MCF 10A (cell line): ENCODE measurements at places on chromosomes 5 and 9.
A peak's percentile ranks its signal among the peaks of the same experiment; 100 is the strongest.

DNA sequence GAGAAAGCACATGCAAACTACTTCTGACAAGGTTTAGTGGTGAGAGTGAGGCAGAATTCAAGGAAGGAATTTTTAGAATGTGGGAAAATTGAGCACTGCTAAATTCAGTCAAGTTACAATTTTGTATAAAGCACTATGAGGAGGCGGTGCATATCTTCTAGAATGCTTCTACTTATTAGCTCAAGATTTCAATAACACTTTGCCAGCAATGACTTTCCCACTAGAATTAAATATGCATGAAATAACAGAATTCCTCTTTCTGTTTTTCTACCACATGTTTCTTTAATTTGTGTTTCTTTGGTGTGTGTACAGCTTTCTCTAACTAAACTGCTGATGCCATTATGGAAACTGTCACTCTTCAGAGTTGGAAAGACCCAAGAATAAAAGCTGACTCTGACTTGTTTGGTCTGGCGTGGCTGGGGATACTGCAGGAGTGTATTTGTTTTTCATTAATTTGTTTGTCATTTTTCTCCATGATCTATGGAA, 163.5 kb downstream of the ARSB start:
- no peak for DNase-seq

- peak; percentile 98 for DNase-seq
Measured at GRCh38 chr5:111680737-111681413, 76.1 kb downstream of the NREP start.

DNA sequence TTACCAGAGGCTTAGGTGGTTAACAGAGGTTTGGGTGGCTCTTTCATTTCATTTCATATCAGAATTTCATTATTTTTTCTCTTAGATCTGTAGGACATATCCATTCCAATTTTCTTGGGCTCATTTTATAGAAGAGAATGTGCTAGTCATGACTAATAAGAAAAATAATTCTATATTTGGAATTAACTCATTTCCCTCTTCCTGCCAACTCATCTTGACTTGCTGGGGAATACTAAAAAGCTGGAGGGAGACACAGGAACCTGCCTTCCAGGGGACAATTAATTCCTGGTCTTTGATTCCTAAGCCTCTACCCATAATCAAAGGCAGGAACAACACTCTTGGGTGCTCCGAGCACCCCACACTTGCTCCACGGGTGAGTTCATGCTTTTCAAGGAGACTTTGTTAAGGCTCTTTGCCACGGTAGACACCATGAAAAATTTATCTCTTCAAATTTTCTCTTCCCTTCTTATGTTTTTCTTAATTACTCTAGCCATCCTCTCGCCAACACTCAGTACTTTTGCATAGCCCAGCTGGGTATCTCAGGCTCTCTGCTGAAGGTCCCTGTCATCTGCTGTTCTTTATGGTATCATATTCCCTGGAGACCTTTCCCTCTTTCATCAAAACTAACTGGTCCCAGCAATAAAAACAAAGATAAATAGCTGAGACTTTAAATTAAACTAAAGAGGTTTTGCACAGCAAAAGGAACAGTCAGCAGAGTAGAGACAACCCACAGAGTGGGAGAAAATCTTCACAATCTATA, 273.9 kb downstream of the NPR3 start:
- peak; percentile 4 for DNase-seq

DNA sequence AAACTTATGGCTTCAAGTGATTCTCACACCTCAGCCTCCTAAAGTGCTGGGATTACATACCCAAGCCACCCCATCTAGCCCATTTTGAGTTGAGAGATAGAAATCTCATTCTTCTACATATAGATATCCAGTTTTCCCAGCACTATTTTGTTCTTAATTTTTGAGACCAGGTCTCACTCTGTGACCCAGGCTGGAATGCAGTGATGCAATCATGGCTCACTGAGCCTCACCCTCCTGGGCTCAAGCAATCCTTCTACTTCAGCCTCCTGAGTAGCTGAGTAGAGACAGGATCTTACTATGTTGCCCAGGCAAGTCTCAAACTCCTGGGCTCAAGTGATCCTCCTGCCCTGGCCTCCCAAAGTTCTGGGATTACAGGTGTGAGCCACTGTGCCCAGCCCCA, 60.9 kb upstream of the CTNNA1 start:
- peak; percentile 34 for DNase-seq

GRCh38 chr5:143893638-143894037, 81.7 kb downstream of the HMHB1 start:
- DNase-seq = peak; percentile 45

- DNase-seq = no peak
Measured at GRCh38 chr9:36937346-36937745, 96.7 kb downstream of the PAX5 start.

DNA sequence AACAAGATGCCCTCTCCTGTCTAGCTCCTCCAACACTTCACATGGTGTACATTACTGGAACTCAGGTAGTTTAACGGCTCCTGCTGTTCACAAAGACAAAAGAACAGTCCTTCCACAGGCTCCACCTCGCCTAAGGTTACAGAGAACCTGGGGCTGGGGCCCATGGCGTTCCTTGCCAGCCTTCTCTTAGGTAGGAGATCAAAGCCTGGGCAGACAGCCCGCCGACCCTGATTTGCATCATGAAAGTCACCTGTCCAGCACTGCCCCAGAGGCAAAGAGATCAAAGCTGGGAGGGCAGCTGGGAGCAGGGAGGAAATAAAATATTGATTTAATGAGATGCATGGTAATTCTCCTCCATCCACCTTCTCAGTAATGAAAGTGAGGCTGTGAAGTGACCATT, 115.0 kb upstream of the SLIT3 start:
- no peak for DNase-seq

DNA sequence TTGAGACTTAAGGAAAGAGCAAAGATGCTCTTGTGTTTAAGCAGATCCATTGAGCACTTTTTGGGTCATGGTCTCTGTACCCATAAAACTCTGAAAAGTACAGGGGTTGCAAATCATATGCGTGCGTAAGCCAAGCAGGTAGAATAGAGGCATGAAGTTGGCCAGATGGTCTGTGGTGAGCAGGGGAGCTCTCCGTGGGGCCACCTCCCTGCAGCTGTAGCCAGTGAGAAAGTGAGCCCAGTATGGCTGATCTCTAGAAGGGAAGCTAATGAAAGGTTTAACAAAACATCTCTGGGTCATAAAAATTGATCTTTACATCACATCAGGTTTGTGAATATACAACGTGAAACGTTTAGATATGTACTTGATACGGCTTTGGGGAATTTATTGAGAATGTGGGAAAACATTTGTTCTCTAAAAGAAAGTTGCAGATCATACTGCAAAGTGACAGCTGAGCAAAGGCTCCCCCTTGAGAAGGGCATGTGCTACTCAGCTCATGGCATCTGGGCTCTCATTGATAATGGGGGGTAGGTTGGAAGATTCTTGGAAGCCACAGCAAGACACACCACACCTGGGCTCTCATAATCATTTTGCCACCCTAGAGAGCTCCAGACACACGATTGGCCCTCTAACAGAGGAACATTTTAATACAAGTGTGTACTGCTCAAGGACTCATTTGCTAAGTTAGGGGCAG, 30.6 kb downstream of the SH3GL2 start:
- no peak for DNase-seq

DNA sequence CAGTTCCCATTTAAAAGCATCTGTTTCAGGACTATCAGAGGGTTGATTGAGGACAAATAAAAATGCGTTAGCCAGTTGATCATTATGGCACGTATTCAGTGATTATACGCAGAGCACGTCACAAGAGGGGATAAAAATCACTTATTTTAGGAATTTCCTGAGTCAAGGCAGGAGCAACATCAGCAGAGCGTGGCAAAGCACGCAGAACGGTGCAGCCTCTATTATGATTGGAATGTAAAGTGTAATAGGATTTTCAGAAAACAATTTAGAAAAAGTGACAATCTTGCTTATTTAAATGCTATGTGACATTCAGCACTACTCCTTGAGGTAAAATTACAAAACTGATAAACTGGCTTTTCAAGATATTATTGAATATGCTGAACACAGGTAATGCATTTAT, 413.6 kb upstream of the DAP start:
- DNase-seq = no peak

GRCh38 chr5:5326115-5326758, 96.2 kb upstream of the ICE1 start:
- DNase-seq = no peak

DNA sequence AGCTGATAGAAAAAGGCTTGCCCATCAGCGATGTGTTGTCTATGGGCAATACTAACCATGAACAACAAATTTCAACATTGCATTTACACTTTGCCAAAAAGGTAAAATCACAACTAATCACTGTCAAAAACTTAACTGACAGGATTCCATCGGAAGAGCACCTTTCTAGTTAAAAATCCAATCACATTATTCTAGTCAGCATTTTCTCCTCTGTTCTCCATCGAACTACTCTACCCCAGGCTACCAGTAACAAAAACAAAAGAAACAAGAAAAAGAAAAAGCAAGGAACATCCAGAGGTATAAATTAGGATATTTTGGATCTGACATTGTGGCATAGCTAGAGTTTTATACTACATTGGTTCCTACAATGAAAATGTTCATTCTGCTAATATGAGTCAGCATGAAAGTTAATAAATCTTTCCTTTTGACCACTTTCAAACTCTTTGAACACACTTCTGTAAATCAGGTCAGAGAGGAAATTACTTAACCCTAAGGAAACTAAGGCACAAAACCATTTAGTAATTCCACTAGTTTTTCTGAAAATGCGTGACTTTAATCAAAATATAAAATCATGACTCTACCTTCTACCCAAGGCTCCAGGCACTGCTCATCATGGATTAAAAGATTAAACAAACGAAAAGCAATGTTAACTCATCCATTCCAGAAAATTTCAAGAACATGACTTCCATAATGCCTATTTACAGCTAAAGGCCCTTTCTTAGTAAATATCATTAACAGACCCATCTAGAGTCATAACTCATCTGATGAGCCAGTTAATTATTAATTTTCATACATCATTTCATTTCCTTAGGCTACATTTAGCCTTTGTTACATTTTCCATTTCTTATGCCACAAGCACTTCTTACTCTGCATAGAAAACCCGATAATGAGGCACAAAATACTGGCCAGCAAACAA, 10.2 kb downstream of the GLIS3 start:
- DNase-seq = no peak

DNA sequence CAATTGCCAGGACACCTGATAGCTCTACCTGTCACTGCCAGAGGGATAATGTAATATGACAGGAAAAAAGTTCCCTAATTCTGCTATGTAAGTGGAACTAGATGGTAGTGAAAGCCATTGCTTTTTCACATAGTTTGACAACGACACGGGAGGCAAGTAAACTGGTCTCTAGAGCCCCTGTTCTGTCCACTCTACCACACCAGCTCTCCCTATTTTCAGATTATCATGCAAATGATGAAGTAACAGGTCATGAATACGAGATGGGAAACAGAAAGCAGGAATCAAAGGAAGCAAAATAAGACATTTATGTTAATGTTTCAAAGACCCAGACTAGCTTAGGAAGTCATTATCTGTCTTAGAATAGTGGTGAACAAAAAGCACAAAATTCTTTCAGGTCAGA, 56.2 kb downstream of the TAF11L14 start:
- no peak for DNase-seq

- peak; percentile 63 for DNase-seq
Measured at GRCh38 chr5:109691996-109692395, 2.3 kb downstream of the MAN2A1 start.

DNA sequence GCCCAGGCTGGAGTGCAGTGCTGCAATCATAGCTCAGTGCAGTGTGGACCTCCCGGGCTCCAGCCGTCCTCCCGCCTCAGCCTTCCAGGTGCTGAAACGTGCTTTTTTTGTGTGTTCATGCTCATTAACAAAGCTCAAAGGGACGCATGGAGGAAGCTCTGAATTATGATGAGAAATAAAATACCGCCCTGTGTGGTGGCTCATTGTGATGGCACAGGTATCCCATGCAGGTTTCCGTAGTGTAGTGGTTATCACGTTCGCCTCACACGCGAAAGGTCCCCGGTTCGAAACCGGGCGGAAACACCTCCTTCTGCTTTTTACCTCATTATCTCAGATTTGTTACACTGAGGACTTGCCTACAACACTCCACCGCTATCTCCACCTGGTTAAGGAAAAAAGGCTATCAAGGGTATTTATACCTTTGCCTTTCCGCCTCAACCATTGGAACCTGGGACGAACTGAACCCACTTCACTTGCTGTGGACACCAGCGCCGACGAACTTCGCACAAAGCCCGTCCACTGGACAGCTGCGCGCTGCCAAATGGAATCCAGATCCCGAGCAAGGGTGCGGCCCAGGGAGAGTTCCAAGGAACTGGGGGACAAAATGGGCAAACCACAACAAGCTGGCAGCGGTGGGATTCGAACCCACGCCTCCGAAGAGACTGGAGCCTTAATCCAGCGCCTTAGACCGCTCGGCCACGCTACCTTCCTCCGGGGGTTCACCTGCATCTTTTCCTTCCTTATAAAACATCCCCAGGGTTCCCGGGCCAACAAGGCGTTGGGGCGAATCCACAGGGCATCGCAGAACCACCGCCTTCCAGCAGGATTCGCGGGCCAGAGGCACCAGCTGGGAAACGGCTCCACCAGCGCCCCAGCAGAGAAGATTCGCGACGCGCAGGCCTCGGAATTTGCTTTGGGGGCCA, 26.3 kb downstream of the OR2V2 start:
- DNase-seq = peak; percentile 87

GRCh38 chr5:35227720-35228119, 2.6 kb downstream of the PRLR start:
- no peak for DNase-seq

DNA sequence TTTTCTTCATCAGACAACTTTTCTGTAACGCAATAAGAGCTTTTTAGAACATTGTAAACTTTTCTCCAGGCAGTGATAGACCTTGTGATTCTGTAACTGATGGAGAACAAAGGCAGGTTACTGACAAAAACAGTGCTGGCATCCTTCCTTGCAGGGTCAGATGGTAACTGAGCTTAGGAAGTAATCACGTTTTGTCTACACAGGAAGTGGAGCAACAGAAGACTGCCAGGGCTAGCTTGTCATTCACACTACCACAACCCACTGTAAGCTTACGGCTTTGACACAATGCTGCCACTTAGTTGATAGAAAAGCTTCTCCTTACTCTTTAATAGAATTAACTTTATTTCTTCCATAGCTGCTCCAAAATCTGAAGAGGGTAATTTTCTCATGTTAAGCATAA, 46.8 kb downstream of the FBN2 start:
- peak; percentile 21 for DNase-seq

GRCh38 chr5:134046801-134047686, 42.3 kb upstream of the VDAC1 start:
- no peak for DNase-seq

DNA sequence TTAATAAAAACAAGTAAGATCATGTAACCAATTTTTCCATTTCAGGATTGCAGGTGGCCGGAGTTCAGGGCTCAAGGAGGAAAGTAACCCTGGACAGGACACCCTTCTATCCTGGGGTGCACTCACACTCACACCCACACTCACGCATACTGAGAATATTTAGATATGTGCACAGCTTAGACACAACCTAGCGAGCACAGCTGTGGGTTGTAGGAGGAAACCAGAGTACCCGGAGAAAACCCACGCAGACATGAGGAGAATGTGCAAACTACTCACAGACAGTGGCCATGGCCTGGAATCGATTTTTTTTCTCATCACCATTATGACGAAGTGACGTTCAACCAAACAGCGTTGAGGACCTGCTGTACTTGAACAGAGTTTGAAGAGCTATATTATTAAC, 4.5 kb upstream of the EFNA5 start:
- no peak for DNase-seq
